ENCODE measurements at places on chromosomes 4 and X. TPM values are rescaled to one million over a fixed set of nuclear protein-coding genes. Genes with fewer than 3 reads are reported as not detected.
A peak's percentile ranks its signal among the peaks of the same experiment; 100 is the strongest.

DNA sequence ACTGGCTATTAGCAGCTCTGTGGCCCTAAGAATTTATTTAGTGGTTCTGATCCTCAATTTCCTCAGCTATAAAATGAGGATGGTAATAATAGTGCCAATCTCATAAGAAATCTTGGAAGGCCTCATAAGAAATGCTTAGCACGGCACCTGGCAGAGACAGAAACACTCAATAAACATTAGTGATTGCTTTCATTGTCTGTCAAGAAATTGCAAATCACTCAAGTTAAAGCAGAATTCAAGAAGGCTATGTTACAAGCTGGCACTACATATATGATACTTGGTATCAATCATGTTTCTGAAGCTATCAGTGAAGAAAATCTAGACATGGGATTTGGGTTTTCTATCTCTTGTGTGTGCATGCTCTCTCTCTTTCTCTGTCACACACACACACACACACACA is 267.7 kb upstream of the KCNIP4 start:
- no peak for DNase-seq

DNA sequence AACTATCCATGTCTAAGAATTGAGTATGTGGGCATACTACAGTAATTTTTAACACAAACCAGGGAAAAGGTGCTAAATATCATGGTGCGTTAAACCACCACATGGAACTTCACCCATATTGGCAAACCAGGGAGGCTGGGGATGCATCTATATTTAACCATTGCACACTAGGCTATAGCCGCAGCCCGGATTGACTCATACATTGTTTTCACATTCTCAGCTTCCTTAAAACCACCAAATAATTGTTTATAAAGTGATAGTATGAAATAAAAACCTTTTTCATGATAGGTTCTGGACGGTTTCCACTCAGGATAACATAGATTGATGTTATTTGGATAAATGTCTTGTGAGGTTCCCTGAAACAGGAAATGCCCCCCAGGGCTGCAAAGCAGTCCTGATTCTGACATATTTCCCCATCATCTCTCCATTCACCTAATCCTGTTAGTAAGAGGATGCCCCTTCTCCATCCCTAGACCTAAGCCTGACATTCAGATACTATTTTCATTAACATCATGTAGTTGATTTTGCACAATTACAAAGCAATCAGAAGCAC is 7.9 kb downstream of the COL25A1 start:
- DNase-seq = peak; percentile 95

DNA sequence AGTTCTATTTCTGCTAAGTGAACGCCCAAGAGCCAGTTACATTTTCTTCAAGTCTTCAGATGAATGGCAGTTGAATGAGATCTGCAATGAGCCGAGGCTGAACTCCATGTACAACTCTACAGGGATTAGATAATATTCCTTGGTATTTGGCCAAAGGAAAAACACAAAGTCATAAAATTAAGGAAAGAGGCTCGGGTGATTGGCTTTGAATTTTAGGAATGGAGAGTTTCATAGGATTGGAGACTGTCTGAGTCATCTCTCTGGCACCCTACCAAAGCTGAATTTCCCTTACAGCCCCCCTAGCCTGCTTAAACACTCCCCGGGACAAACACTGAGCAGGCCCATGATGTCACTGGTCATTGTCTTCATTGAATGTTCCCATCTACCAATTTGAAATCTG is 188.0 kb upstream of the C1QTNF7 start:
- DNase-seq = peak; percentile 71

The COL25A1 gene
- total RNA-seq = 10.4 TPM

The IL15 gene
- total RNA-seq = 0.21 TPM
